NCI-H2081 treated with DMSO at 0.1 percent for 48 hours (cell line): ENCODE measurements at places on chromosomes 2 and 18.

DNA sequence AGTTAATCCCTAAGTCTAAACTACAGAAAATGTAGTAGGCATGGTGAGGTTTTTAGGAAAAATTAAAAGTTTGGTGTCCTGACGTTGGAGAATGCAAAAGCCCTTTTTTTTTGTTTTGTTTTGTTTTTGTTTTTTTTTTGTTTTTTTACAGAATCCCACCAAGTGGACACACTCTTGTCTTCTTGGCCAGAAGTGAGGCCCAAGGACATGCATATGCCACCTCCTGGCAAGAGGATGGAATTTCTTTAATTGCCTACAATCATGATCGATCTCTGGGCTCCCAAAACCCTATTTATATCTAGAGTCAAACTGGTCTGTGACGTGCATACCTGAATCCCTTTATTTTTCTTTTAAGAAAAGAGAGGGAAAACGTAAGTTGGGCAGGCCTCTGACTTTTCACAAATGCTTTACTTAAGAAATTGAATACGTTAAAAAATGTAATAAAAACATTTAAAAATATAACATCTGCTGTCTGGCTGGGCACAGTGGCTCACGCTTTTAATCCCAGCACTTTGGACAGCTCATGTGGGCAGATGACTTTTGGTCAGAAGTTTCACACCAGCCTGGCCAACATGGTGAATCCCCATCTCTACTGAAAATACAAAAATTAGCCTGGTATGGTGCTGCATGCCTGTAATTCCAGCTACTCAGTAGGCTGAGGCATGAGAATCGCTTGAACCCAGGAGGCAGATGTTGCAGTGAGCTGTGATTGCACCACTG is 502.7 kb downstream of the CBLN2 start:
- no peak for DNase-seq

DNA sequence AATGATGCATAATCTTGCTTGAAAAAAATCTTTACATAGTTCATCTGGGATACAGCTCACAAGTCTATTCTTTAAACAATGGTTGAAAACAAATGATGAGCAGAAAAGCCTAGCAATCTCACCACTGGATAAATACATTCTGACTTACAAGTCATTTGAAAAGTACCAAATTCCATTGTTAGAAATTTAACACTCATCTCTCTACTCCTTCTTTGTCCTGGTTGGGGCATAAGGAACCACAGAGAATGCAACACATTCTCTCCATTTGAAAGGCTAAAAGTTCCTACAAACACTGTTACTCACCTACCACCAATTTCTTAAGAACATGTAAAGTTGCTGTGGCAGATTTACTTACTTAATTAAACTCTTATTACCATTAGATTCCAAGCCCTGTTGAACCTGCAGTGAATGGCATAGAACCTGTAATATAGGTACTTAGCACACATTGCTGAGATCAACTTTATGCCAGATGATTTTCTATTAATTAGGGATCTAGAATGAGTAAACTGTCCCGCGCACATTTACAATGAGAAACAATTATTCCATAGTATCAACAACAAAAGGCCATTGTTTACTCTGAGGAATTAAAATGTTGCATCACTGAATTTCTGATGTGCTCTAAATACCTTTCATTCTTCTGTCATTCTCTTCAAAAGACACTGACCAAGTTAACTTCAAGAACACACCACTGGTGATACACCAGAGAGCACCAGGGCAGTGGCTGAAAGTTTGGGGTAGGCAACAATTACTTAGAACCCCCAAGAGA is 69.6 kb downstream of the CABYR start:
- no peak for DNase-seq

DNA sequence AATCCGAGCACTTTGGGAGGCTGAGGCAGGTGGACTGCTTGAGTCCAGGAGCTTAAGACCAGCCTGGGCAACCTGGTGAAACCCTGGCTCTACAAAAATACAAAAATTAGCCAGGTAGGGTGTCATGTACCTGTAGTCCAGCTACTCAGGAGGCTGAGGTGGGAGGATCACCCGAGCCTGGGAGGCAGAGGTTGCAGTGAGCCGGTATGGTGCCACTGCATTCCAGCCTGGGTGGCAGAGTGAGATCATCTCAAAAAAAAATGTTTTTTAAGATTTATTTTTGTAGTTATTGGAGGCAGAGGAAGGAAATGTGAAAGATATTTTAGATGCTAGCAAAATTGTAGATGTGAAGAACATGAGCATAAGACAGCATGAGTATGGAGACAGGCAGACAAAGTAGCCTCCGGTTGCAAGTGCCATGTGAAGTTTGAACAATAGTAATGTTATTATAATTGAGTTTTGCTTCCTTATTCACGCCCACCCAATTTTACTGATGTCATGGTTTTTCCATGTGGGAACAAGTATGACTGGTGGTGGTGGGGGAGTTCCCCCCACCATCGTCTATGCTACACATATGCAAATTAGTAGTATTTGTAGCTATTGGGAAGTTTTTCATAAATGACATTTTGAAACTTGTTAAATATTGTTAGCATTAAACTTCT is 18.0 kb downstream of the REL start:
- DNase-seq: no peak

- DNase-seq: no peak
These were observed 87.7 kb downstream of the LIMS1 start for GRCh38 chr2:108621687-108622681.

GRCh38 chr2:165633431-165633830 is 160.6 kb downstream of the GALNT3 start:
- no peak for DNase-seq

- no peak for DNase-seq
These were observed 172.2 kb upstream of the RASGRP3 start for GRCh38 chr2:33304032-33304864.

- no peak for DNase-seq
These were observed 185.7 kb downstream of the SUCLG1 start for GRCh38 chr2:84273406-84273805.

DNA sequence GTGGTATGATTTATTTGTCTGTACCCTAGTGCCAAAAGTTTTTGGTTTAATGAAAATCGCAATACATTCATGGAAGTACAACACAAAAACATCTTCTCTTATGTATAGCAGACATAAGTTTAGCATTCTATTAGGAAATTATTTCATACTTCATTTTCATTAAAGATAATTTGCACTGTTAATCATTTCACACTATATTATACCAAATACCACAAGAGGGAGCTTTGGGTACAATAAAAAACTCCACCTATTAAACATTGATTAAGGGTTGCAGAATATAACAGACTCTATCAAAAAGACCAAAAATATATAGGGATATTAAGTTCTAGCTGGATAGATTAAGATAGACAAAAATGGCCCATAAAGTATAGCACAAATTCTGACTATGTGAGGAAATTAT is 79.0 kb downstream of the SLC66A3 start:
- no peak for DNase-seq

- DNase-seq: no peak
These were observed 199.2 kb downstream of the TGIF1 start for GRCh38 chr18:3649135-3649632.

- no peak for DNase-seq
These were observed 132.7 kb upstream of the STON1 start for GRCh38 chr2:48397281-48397680.

GRCh38 chr18:11096411-11096810 is 53.0 kb downstream of the PIEZO2 start:
- no peak for DNase-seq

GRCh38 chr2:230942920-230943896 is 18.2 kb upstream of the GPR55 start:
- DNase-seq: no peak

- DNase-seq: no peak
These were observed 254.1 kb downstream of the PRKCE start for GRCh38 chr2:45905632-45905958.

DNA sequence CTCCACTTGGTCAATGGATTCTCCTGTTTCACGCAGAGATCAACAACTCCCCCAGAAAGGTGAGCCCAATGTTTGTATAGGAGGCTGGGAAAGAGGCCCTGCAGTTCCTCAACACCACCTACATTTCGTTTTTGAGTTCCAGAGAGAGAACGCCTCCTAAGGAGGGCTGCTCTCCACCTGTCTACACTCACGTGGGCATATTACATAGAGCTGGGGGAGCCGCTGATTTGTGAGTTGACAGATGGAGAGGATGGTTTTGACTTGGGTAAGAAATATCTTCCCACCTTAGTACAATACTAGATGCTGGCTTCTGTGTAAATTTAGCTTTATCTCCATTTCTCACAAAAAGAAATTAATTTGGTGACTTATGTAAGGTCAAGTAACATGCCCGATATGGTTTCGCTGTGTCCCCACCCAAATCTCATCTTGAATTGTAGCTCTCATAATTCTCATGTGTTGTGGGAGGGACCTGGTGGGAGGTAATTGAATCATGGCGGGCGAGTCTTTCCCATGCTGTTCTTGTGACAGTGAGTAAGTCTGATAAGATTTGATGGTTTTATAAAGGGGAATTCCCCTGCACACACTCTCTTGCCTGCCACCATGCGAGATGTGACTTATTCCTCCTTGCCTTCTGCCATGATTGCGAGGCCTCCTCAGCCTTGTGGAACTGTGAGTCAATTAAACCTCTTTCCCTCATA is 274.5 kb upstream of the PXDN start:
- no peak for DNase-seq
